Activated B cell treated with CpG ODN at 0.5 μM for 24 hours (primary cell): ENCODE measurements at places on chromosomes 2 and 18. TPM values are rescaled to one million over a fixed set of nuclear protein-coding genes. Genes with fewer than 3 reads are reported as not detected.

- H3K36me3 ChIP-seq, result no peaks in the 10 kb centered on the region
- H3K27ac ChIP-seq, result no peak overlapping the region
- H3K4me1 ChIP-seq, result no peaks in the 10 kb centered on the region
- DNase-seq, result no peak
- no peak overlapping the region for H3K4me3 ChIP-seq
Observed at GRCh38 chr2:1675633-1676032, 68.7 kb downstream of the PXDN start.

GRCh38 chr2:217218269-217219163 is 358.7 kb upstream of the TNP1 start:
- no peak for DNase-seq
- peaks cover 13% of the 10 kb centered on the region for H3K4me1 ChIP-seq
- no peaks in the 10 kb centered on the region for H3K36me3 ChIP-seq
- H3K27me3 ChIP-seq, result peaks cover 46% of the 10 kb centered on the region
- H3K27ac ChIP-seq, result no peak overlapping the region

GRCh38 chr18:11279461-11279860 is 130.1 kb upstream of the PIEZO2 start:
- no peaks in the 10 kb centered on the region for H3K27me3 ChIP-seq
- DNase-seq, result no peak
- no peaks in the 10 kb centered on the region for H3K36me3 ChIP-seq
- no peak overlapping the region for H3K4me3 ChIP-seq
- H3K27ac ChIP-seq, result no peak overlapping the region
- no peaks in the 10 kb centered on the region for H3K4me1 ChIP-seq

GRCh38 chr2:21772624-21773023 is 648.9 kb downstream of the TDRD15 start:
- no peak overlapping the region for H3K4me3 ChIP-seq
- DNase-seq, result no peak
- no peaks in the 10 kb centered on the region for H3K36me3 ChIP-seq

GRCh38 chr2:69271831-69272257 is 115.2 kb downstream of the GFPT1 start:
- H3K27ac ChIP-seq, result no peak overlapping the region
- H3K4me3 ChIP-seq, result no peak overlapping the region
- no peaks in the 10 kb centered on the region for H3K36me3 ChIP-seq

DNA sequence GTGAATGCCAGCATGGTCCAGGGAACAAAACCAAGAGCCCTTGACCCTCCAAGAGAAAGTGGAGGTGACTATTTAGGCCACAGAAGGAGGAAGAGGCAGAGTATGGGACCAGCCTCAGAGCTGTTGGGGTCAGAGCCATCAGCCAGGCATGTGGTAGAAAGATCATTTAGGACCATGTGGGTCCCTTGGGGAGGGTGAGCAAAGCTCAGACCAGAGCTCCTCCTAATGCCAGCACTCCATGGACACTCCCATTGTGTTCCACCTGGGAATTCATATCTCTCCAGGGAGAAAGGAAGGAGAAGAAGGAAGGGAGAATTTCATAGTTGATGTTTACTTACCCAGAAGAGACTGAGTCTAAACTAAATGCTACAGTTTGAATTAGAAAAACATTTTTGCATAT is 73.2 kb downstream of the CYBRD1 start:
- H3K27ac ChIP-seq, result no peak overlapping the region
- DNase-seq, result no peak
- H3K4me3 ChIP-seq, result no peak overlapping the region

- peaks cover 78% of the 10 kb centered on the region for H3K36me3 ChIP-seq
- no peaks in the 10 kb centered on the region for H3K27me3 ChIP-seq
- no peak overlapping the region for H3K27ac ChIP-seq
- no peak overlapping the region for H3K4me3 ChIP-seq
- DNase-seq, result no peak
Observed at GRCh38 chr2:43269706-43270105, 43.3 kb upstream of the ZFP36L2 start.

GRCh38 chr18:47143899-47144485 is 6.3 kb downstream of the HDHD2 start:
- no peak overlapping the region for H3K4me3 ChIP-seq
- H3K36me3 ChIP-seq, result peaks cover 15% of the 10 kb centered on the region
- no peak overlapping the region for H3K27ac ChIP-seq
- no peak for DNase-seq

DNA sequence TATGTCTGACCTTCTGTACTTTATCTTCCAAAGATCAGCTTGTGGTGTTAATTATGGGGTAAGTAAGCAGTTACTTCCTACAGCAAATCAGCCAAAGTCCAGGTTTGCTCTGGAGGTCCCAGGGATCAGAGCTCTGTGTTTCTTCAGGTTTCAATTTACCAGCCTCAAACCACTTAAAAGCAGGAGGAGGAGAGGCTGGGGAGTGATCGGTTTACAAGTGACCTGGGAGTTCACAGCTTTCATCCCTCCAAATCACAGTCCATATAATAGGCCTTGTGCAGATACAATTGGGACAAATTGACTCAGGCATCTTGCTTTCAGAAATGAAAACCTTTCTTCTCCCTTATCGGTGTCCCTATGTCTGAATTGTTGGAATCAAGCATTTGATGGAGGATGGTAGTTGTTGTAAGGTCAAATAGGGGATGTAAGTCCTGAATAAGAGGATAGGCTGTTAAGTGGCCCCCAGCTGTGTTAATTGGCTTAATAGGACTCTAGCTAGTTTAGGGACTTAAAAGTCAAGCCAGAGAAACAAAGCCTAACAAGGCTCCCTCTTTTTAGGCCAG is 188.0 kb upstream of the NT5C1B start:
- no peak overlapping the region for H3K4me3 ChIP-seq
- no peak overlapping the region for H3K27ac ChIP-seq
- no peaks in the 10 kb centered on the region for H3K36me3 ChIP-seq
- no peaks in the 10 kb centered on the region for H3K27me3 ChIP-seq
- no peaks in the 10 kb centered on the region for H3K4me1 ChIP-seq
- DNase-seq, result no peak

DNA sequence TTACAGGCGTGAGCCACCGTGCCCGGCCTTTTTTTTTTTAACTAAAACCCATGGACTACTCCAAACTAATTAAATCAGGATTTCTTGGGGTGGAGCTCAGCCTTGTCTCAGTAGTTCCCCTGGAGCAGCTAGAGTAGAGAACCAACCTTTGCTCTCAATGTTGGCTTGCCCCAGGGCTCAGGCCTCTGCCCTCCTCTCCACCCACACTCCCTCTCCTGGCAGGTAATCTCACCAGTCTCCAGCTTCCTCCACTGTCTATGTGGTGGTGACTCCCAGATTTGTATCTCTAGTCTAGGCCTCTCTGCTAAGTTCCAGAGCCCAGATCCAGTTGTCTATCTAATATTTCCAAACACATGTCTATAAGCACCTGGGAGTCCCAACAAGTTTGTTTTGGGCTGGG is 9.6 kb upstream of the MTA3 start:
- peaks cover 3% of the 10 kb centered on the region for H3K4me1 ChIP-seq
- no peaks in the 10 kb centered on the region for H3K36me3 ChIP-seq
- H3K27me3 ChIP-seq, result no peaks in the 10 kb centered on the region
- no peak overlapping the region for H3K27ac ChIP-seq
- DNase-seq, result no peak

DNA sequence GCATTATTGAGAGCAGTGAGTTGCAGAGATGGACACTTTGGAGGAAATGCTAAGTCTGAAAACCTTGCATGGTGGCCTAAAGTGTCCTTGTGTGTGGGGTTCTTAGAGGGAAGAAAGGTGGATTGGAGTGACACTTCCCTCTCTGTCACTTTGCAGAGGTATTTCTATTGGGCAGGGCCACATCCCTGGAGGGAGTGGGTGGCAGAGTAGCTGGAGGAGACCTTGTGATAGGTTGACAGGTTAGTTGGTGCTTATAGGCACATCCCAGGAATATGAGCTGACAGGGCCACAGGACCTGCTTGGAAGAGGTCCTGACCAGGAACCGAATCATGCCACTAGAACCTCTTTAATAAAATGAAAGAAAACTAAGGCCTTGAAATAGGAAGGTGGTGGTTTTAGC is 972 bp upstream of the IGFBP5 start:
- H3K27ac ChIP-seq, result no peak overlapping the region
- H3K36me3 ChIP-seq, result no peaks in the 10 kb centered on the region

- no peak overlapping the region for H3K4me3 ChIP-seq
- H3K36me3 ChIP-seq, result no peaks in the 10 kb centered on the region
- DNase-seq, result no peak
- peaks cover 31% of the 10 kb centered on the region for H3K27me3 ChIP-seq
- peaks cover 10% of the 10 kb centered on the region for H3K4me1 ChIP-seq
- no peak overlapping the region for H3K27ac ChIP-seq
Observed at GRCh38 chr2:177758591-177759371, 313.8 kb downstream of the PDE11A start.

DNA sequence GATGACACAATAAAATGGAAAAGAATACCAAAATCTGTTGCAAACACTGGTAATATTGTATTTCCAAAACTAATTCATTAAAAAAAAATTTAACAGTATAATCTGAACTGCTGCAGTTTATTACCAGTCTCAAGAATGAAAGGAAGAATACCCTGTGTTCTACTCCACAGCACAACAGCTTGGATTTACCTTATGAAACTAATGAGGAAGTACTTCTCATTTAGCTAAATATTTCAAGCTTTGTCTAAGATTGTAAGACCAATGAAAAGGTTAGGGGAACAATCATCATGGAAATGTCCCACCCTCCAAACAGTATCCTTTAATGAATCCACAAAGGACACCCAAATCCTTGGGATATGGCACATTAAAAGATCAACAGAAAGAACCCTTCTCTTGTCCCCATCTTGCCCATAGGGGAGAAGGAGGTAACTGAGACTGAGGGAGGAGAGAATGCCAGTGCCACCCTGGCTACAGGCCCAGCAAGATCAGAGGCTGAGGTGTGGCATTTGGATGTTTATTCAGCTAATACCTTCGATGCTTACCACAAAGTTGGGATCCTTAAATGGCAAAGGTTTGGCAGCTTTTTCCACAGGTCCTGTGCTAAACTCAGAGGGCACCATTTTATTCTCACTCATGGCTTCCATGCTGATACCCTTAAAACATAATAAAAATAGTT is 17.7 kb downstream of the INO80C start:
- H3K4me1 ChIP-seq, result peaks cover 15% of the 10 kb centered on the region
- peak overlapping the region; percentile 26 for H3K27ac ChIP-seq
- peaks cover 23% of the 10 kb centered on the region for H3K36me3 ChIP-seq
- H3K4me3 ChIP-seq, result no peak overlapping the region
- H3K27me3 ChIP-seq, result no peaks in the 10 kb centered on the region

- H3K36me3 ChIP-seq, result no peaks in the 10 kb centered on the region
- DNase-seq, result no peak
- no peak overlapping the region for H3K4me3 ChIP-seq
- H3K4me1 ChIP-seq, result peaks cover 2% of the 10 kb centered on the region
- peaks cover 68% of the 10 kb centered on the region for H3K27me3 ChIP-seq
Observed at GRCh38 chr18:47260120-47260923, 8.9 kb upstream of the SKOR2 start.

DNA sequence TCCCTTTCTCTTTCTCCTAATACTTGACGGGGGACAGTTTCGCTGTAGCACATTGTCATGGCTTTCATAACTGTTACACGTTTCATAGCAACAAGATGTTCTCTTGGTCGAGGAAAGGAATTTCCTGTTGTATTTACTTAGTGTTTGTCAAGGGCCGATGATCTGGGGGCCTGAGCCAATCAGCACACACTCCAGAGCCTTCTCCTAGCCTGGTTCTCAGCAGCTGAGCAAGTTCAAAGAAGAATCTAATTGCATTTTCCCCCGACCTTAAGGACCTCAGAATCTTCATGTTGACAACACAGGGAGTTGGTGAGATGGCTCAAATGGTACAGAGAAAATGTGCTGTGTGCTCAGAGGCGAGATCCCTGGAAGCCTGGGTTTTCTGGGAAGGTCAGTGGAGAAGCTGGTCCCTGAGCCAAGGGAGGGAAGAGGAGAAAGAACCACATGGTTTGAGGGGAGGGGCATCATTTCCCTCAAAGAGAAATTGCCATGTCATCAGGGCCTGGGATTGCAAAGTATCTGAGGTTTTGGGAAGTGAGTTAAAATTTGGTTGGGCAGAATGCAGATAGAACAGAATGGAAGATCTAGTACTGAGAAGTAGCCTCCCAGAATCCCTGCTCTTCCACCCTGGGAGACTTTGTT is 76.9 kb upstream of the AGAP1 start:
- no peaks in the 10 kb centered on the region for H3K36me3 ChIP-seq
- no peak overlapping the region for H3K27ac ChIP-seq
- H3K27me3 ChIP-seq, result peaks cover 3% of the 10 kb centered on the region
- no peak overlapping the region for H3K4me3 ChIP-seq
- no peaks in the 10 kb centered on the region for H3K4me1 ChIP-seq

DNA sequence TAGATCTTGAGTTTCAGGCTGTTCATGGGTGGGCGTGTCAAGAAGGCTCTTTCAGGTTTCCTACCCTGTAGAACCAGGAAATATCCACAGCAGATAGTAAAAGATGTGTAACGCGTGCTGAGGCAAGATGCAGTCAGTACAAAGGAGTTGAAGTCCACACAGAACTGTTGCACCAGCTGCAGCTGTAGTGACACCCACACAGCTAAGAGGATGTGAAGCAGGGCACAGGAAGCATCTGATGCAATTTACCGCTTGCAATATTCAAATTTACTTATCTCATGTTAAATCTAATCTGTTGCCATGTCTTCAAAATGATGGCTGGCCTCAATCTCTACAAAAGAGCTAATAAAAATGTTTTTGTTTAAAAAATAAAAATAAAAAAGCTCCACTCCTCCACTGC is 132.8 kb downstream of the ARHGAP15 start:
- H3K4me1 ChIP-seq, result peaks cover 52% of the 10 kb centered on the region
- no peak for DNase-seq
- H3K4me3 ChIP-seq, result peak overlapping the region; percentile 74
- peaks cover 16% of the 10 kb centered on the region for H3K36me3 ChIP-seq
- peak overlapping the region; percentile 96 for H3K27ac ChIP-seq

EFHD1 gene
- total RNA-seq, result not detected in 2 replicates

EHBP1 gene
- 24.0 and 25.0 TPM in 2 replicates for total RNA-seq

ANKRD29 gene
- not detected in 2 replicates for total RNA-seq

ABCG5 gene
- not detected in 2 replicates for total RNA-seq

TIMM21 gene
- 23.3 and 27.0 TPM in 2 replicates for total RNA-seq

CD226 gene
- total RNA-seq, result 6.7 and 8.3 TPM in 2 replicates

NOL4 gene
- total RNA-seq, result not detected in 2 replicates

NBAS gene
- total RNA-seq, result 39.1 and 40.1 TPM in 2 replicates

TUBA4B gene
- 0.20 TPM in 1 of 2 replicates, not detected in the other for total RNA-seq

B4GALT6 gene
- 3.1 and 3.8 TPM in 2 replicates for total RNA-seq

SERPINB5 gene
- not detected in 2 replicates for total RNA-seq

SCYGR4 gene
- total RNA-seq, result not detected in 2 replicates

TXNDC2 gene
- total RNA-seq, result 0.13 and 0.54 TPM in 2 replicates
